Daoy (cell line): ENCODE measurements at places on chromosomes 11 and 22. TPM values are rescaled to one million over a fixed set of nuclear protein-coding genes. Genes with fewer than 3 reads are reported as not detected.

DNA sequence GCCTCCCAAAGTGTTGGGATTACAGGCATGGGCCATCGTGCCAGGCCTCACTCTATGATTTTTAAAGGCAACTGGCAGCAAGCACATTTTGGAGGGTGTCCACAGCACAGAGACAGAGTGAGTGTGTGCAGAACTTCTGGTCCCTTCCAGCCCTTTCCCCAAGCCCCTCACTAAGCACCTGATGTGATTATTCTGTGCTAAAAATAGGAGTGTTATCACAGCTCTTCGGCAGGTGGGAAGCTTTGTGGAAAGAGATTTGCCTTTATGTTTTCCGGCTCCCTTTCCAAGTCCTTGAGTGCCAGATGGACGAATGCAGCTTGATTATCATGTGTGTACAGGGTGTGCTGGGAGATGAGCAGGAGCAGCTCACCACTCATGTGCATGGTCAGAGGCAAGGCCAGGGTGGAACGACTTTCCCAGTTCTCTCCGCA lies 310.8 kb downstream of the DDX10 start:
- no peak for DNase-seq

- no peak for DNase-seq
Observed at GRCh38 chr11:93694109-93694508, 32.6 kb downstream of the CEP295 start.

DNA sequence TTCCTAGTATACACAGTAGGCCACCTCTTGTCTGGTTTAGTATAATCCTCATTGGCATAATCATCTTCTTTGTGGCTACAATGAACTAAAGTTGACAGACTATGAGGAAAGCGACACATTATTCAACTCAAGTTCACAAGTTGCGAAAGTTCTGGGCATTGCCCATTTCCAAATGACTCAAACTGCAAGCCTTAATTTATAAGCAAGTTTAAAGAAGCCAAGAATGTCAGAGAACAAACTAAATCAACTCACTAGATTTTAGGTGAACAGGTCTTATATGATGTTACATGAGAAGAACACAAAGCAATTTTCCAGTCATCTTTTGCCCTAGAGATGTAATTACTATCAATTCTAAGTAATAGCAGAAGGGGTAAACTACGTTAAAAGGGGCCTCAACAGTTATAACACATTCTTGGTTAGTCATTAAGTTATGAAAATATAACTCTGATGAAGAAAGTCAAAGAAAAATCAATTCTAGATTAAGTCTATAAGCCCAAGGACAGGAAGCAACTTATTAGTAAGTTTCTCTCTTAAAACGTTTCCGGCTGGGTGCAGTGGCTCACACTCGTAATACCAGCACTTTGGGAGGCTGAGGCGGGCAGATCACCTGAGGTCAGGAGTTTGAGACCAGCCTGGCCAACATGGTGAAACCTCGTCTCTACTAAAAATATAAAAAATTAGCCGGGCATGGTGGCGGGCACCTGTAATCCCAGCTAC lies 21.5 kb downstream of the PICALM start:
- no peak for DNase-seq

Gene TMEM191C
- 0.51 TPM in 1 of 2 replicates, not detected in the other for total RNA-seq

Gene LMO2
- 2.0 and 6.0 TPM in 2 replicates for total RNA-seq

Gene OR51I1
- not detected in 2 replicates for total RNA-seq

GRCh38 chr11:57771365-57771764 lies 9.8 kb downstream of the CTNND1 start:
- DNase-seq: no peak

Gene THY1
- total RNA-seq: 146 and 189 TPM in 2 replicates

Gene KDM4D
- total RNA-seq: 3.4 and 4.4 TPM in 2 replicates

DNA sequence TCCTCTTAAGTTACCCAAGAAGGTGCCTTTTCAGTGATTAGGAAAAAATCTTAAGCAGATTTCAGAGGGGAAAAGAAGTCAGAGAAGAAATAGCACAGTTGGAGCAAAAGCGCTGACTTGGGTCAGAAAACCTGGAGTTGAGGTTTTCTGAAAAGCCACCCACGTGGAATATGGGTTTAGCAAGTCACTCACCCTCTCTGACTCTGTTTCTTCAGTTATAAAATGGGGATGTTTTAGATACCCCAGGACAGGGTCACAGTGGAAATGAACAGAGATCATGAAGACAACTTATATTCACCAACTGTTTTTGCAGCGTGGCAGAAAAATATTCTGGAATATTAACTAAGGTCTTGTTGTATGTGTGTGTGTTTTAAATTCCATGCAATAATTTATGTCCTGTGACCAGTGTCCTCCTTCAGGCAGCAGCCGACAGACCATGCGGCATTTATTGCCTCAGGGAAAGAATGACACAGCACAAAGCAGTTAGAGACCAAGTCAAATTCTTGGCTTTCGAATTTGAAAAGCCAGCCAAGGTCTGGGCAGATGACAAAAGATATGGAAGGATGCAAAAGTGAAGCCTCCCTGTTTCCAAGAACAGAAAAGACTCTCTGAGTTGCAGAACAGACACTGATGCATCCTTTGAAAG lies 119.9 kb downstream of the MIAT start:
- DNase-seq: no peak

GRCh38 chr22:48803948-48804810 lies 1023.5 kb downstream of the BRD1 start:
- no peak for DNase-seq

Gene MYBPC3
- not detected in 2 replicates for total RNA-seq

Gene BRSK2
- 0.17 TPM in 1 of 2 replicates, not detected in the other for total RNA-seq

- DNase-seq: no peak
Observed at GRCh38 chr11:1810761-1811160, 24.0 kb upstream of the SYT8 start.

DNA sequence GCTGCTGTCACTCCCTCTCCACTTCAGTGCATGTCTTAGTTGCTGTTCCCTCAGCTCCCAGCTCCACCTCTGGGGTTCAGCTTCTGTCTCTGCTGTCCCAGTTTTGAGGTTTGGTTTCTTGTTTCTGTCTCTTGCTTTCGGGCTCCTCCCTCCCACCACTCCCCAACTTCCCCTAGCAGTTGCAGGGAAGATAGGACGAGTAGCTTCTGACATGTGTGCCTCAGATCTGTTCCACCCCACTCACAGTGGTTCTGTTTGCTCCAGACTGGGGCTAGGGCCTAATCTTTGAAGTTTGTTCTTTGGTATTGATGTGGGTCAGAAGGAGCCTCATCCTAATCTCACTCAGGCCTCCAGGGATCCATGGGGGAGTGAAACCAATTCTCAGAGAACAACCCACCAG lies 2.6 kb upstream of the RRM1 start:
- DNase-seq: no peak

DNA sequence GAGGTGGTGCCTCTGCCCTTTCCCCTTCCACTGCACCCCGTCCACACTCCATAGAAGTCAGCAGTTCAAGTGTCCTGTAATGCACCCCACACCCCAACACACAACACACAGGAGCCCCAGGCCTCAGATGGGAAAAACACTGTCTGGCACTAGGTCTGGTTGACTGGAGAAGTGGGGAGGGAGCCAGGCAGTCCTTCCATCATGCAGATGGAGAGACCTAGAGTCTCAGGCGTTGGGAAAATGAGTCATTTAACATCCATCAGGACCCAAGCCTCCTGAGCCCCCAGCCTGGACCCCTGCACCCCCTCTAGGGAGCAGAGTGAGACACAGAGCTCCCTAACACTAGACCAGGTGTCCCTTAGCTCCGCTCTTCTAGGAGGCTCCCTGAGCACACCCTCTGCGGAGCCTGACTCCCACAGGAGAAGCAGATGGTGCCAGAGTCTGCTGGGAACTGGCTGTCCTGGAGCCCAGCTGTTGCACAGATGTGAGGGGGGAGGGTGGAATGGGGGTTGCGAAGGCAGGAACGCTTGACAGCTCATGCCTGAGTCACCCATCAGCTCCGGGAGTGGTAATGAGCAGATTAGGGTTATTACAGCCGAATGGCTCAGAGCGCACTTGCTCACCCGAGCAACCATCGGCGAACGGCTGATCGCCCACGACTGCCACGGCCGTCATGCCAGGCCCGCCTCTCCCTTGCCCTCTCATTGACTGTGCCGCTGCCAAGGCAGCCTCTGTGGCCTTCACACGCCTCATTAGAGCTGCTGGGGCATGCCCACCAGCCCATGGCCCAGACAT lies 22.1 kb upstream of the SYT7 start:
- DNase-seq: peak; percentile 96

GRCh38 chr11:15772981-15773380 lies 583.4 kb downstream of the SOX6 start:
- DNase-seq: no peak

Gene OR2D2
- not detected in 2 replicates for total RNA-seq

Gene PRODH
- total RNA-seq: 0.11 TPM in 1 of 2 replicates, not detected in the other

DNA sequence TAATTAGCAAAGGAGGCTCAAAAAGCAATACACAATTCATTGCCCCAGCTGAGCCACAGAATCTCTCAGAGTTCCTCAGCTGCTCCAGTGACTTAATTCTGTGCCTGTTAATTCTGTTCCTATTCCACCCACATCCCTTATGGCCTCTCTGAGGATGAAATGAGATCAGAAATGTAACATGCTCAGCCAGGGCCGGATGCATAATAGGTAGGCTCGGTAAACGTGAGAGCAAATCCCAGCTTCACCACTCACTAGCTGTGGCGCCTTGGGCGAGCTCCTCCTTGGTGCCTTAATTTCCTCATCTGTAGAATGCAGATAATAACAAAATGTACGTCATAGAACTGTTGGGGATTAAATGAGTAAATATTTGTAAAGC lies 42.8 kb upstream of the DKK3 start:
- no peak for DNase-seq

Gene EMID1
- total RNA-seq: 1.3 and 9.0 TPM in 2 replicates

Gene BLID
- total RNA-seq: 0.34 TPM in 1 of 2 replicates, not detected in the other

Gene RFPL1
- not detected in 2 replicates for total RNA-seq

- DNase-seq: peak; percentile 76
Observed at GRCh38 chr11:134126217-134126822, 57.4 kb downstream of the JAM3 start.

DNA sequence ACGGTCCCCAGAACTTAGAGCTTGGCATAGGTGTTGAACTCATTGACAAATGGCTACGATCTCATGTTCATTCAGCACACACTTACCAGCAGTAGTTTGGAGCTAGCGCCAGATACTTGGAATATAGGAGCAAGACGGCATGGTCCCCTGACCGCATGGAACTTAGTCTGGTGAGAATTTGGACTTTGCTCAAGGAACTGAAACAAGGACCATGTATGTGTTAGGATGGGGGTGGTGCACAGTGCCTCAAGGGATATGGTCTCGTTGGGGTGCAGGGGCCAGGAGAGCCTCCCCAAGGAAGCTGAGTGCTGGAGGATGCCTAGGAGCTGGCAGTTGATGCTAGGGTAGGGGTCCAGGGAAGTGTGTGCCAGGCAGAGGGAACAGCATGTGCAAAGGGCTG lies 119.2 kb downstream of the KIAA1671 start:
- no peak for DNase-seq

Gene BTG4
- not detected in 2 replicates for total RNA-seq

DNA sequence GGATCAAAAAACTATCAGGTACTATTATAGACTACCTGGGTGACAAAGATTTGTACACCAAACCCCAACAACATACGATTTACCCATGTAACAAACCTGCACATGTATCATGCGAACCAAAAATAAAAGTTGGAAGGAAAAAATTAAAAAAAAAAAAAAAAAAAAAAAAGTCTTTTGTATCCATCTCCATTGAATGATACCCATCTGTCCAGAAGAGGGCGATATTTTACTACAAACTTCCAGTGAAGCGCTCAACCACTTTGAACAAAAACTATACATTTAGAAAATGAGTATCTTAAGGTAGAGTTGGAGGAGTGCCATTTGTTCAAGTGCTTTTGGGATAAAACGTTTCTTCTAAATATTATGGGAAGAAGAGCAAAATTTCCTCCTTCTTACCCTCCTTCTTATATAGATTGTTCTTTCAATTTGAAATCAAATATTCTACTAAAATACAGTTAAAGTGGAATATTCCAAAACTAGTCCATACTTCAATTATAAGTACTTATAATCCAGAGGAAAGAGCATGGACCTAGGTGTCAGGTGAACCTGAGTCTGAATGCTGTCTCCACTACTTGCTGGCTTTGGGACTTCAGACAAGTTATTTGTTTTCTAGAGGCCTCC lies 23.3 kb downstream of the ARL14EP start:
- peak; percentile 35 for DNase-seq

Gene FAM181B
- 0.23 TPM in 1 of 2 replicates, not detected in the other for total RNA-seq

Gene WNT7B
- 13.3 and 15.7 TPM in 2 replicates for total RNA-seq

Gene TRPM5
- total RNA-seq: 0.11 TPM in 1 of 2 replicates, not detected in the other

DNA sequence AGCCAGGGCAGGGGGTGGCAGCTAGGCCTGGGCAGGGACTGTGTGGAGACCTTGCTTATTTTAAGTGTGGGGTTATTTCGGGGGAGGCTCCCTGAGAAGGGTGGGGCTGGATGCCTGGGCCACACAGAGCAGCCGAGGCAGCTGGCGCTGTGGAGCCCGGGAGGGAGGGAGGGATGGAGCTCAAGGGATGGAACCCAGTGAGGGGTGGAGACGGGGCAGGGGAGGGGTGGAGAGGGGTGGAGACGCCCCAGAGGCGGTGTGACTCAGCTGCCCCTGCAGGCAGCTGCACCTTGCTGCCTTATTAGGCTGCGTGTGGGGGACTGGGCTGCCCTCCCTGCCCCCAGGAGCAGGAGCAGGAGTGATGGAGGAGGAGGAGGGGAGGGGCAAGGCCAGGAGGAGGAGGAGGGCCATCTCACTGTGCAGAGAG lies 9.8 kb upstream of the TSSC4 start:
- DNase-seq: peak; percentile 69
